Stimulated activated memory B cell treated with anti-CD40 and anti-IgM and Interleukin-4, amounts not matched to agents 10 μg/mL and 1 μg/mL and 100 μg/mL, for 72 hours (primary cell): ENCODE measurements at places on chromosomes 4 and X.

DNA sequence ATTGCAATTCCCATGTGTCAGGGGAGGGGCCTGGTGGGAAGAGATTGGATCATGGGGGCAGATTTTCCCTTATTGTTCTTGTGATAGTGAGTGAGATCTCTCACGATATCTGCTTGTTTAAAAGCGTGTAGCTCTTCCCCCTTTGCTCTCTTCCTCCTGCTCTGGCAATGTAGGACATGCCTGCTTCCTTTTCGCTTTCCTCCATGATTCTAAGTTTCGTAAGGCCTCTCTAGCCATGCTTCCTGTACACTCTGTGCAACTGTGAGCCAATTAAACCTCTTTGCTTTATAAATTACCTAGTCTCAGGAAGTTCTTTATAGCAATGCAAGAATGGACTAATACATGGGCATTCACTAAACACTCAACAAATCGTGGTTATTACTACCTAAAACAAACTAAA, 37.2 kb upstream of the PAPSS1 start:
- no peaks in the 10 kb centered on the region for H3K27me3 ChIP-seq
- H3K4me1 ChIP-seq = peaks cover 17% of the 10 kb centered on the region
- ATAC-seq = no peak
- H3K4me3 ChIP-seq = no peak overlapping the region
- H3K36me3 ChIP-seq = no peaks in the 10 kb centered on the region

DNA sequence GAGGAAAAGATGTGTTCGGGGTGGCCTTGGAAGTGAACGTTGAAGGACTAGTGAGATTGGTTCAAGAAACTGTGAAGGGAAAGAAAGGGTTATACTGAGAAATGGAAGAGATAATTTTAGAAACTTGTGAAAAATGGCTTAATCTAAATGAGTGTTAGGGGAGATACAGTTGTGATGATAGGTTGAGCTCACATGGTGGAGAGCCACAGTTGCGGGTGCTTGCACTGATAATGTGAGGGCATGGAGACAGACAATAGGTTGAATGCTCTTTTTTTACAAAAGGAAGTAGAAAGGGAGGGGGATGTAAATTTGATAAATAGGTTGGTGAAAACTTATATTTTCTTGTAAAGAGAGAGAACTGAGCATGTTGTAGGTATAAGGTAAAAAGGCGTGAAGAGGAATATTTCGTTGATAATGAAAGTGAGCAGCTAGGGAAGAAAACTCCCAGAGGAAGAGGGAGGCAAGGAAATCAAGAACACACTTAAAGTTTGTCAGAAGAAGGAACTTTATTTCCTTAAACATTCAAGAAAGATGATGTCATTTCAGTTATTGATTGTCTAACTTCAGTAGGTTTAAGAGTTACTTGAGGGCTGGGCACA, 8.2 kb downstream of the AREG start:
- ATAC-seq = no peak
- H3K4me1 ChIP-seq = no peaks in the 10 kb centered on the region
- H3K27me3 ChIP-seq = no peaks in the 10 kb centered on the region
- peaks cover 8% of the 10 kb centered on the region for H3K36me3 ChIP-seq
- H3K27ac ChIP-seq = no peak overlapping the region

DNA sequence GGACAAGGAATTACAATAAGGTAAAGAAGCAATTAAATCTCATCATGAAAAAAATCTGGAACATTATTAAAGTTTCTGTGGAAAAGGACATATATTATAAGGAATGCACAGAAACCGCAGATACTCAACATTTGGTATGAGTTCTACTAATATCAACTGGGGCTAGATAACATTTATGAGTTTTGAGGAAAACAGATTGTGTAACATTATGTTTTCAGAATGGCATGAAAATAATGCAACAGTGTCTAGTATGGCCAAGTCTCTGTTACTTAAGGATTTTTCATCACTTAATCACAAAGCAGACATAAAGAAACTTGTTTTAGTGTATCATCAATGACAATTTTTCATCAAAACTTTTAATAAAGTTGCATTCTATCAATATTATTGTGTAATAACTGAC, 785.0 kb downstream of the GLUD2 start:
- ATAC-seq = no peak
- H3K36me3 ChIP-seq = no peaks in the 10 kb centered on the region
- H3K27ac ChIP-seq = no peak overlapping the region
- H3K27me3 ChIP-seq = no peaks in the 10 kb centered on the region

- no peaks in the 10 kb centered on the region for H3K4me1 ChIP-seq
- no peak for ATAC-seq
- H3K27me3 ChIP-seq = no peaks in the 10 kb centered on the region
- H3K36me3 ChIP-seq = no peaks in the 10 kb centered on the region
These were observed 74.4 kb upstream of the RBMX start for GRCh38 chrX:136954930-136955329.

DNA sequence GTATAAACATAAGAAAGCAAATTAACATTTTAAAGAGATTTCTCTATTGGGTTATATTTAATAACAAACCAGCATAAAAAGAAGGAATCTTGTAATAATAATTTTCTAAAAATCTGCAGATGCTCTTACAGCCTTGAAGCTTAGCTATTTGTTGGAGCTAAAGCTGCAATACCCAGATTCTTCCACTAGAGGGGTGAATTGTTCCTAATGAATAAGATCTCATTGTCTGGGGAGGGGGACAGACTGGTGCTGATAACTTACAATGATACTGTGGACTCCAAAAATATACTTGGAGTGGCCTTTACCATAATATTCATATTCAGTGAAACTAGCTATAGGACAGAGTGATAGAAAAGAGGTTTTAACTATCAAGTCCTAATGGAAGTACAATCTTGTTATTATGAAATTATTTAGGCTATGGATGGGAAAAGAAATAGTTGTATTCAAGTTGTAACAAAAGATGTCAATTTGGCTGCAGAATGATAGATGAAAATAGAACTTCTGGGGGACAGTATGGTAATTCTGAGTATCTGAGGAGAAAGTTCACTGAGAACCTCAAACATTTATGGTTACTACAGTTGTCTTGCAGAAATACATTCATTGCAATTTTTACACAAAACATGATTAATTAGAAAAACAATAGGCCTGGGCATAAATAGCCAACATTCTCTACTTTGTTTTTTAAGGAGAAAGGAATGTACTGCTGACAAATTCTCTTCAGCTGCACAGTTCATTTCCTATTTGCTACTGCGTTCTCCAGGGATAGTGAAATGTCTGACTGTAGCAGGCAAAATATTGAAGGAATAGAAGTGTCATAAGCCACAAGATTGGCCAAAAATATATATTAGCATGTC, 443.3 kb downstream of the GBA3 start:
- no peak for ATAC-seq
- no peak overlapping the region for H3K27ac ChIP-seq
- H3K4me1 ChIP-seq = no peaks in the 10 kb centered on the region
- H3K36me3 ChIP-seq = no peaks in the 10 kb centered on the region

DNA sequence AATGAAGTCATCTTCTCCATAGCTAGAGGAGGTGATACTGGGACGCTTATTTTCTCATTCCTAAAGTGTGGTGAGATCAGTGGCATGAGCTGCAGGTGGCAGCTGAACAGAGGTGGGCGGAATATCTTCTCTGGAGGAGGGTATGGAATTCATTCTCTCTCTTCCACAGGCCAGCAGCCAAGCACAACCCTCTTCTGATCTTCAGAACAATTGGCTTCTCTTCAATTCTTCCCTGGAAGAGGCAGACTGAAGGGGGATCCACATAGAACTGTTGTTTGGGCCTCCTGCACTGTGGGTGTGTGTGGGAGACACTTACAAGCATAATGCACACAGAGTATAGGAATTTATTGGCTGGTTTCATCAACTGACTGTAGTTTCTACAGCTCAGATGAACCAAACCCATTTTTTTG, 180.4 kb upstream of the RASGEF1B start:
- ATAC-seq = no peak
- H3K4me3 ChIP-seq = no peak overlapping the region
- no peaks in the 10 kb centered on the region for H3K36me3 ChIP-seq
- peak overlapping the region; percentile 12 for H3K27ac ChIP-seq

DNA sequence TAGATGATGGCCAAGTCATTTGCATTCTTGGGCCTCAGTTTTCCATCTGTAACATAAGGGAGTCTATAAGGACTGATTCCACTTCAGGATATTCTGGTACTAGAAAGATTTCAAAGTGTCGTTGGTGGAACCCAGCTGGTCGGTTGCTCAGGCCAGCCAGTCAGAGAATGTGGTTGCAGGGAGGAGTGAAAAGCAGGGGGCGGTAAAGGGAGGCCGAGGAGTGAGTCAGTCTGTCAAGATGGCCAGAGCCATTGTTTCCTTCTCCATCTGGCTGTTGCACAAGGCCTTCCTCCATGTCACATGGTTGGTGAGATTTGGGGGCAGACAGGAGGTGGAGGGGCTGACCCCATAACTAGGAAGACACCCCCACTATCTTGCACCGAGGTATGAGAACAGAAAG, 38.2 kb downstream of the STARD8 start:
- ATAC-seq = no peak
- peak overlapping the region; percentile 53 for H3K4me3 ChIP-seq
- no peaks in the 10 kb centered on the region for H3K36me3 ChIP-seq
- H3K27ac ChIP-seq = no peak overlapping the region
- H3K4me1 ChIP-seq = peaks cover 14% of the 10 kb centered on the region

DNA sequence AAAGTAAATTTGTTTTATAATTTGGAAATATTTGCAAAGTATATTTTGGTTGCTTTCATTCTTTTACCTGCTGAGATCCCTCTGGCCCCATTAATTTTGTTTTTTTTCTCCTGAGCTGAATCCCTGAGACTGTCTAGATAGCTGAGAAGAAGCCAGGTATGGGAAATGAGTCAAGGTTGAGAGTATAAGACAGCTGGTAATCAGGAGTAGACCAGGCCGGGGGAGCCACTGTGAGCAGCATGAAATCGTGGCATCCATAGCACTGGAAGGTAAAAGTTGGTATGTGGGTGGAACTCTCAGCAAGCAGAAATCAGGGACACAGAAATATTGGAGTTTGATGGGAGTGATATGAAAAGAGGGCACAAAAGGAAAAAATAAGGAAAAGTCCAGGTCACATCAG, 164.5 kb downstream of the FHIP1A start:
- H3K4me1 ChIP-seq = no peaks in the 10 kb centered on the region
- no peak overlapping the region for H3K27ac ChIP-seq
- H3K4me3 ChIP-seq = no peak overlapping the region
- H3K36me3 ChIP-seq = no peaks in the 10 kb centered on the region
- peaks cover 7% of the 10 kb centered on the region for H3K27me3 ChIP-seq
